Activated CD4-positive, alpha-beta T cell treated with anti-CD3 and anti-CD28 coated beads, Interleukin-2, amount 50 U/mL, for 1 hour (primary cell): ENCODE measurements at places on chromosomes 4 and X.

GRCh38 chrX:48516285-48516684 is 5.3 kb upstream of the EBP start:
- no peak for DNase-seq

- DNase-seq, result no peak
These were observed 45.0 kb upstream of the RAB40AL start for GRCh38 chrX:102892103-102892502.

GRCh38 chr4:155914782-155915181 is 11.3 kb downstream of the TDO2 start:
- no peak for DNase-seq

GRCh38 chr4:164748375-164748774 is 5.6 kb upstream of the SMIM31 start:
- no peak for DNase-seq

DNA sequence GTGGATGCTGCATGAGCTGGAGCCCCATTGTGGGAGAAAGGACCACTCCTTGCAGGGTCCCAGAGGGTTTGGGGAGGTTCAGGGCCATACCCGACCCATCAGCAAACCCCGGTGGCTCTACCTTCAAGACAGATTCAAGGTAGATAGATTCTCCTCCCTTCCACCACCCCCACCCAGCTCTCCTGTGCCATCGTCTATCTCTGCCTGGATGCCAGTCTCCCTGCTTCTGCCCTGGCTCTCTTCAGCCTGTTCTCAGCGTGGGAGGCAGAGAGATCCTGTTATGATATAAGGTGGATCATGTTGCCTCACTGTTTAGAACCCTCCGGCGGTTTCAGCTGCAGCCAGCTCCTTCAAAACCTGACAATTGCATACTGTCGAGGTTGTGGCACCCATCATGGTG is 5.4 kb downstream of the LAGE3 start:
- DNase-seq, result no peak

DNA sequence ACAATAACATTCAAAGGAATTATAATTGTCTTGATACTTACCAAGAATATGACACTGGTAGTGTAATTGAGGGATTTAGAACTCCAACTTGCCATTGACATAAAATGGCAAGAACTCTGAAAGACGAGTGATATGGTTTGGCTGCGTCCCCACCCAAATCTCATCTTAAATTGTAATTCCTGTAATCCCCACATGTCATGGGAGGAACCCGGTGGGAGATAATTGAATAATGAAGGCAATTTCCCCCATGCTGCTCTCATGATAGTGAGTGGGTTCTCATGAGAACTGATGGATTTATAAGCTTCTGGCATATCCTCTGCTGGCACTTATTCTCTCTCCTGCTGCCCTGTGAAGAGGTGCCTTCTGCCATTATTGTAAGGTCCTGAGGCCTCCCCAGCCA is 1536.4 kb downstream of the TECRL start:
- DNase-seq, result no peak

DNA sequence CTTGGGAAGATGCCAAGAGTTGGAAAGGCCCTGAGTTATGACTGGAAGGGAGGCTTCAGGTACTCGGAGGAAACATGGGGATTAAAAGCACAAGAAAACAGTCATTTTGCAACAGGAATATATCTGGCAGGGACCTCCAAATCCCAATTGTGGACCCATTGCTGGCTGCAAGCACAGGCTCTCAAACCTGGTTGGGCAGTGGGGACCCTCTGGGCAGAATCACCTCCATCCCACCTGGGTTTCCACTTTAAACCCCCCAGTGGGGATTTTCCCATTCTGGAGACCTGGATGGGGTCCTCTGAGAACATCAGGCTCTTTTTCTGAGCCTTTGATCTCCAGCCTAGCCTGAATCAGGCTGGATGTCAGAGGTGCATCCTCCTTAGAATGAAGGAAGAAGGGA is 177.8 kb downstream of the ASMT start:
- no peak for DNase-seq

- DNase-seq, result no peak
These were observed 1.5 kb upstream of the NEIL3 start for GRCh38 chr4:177308125-177308524.

DNA sequence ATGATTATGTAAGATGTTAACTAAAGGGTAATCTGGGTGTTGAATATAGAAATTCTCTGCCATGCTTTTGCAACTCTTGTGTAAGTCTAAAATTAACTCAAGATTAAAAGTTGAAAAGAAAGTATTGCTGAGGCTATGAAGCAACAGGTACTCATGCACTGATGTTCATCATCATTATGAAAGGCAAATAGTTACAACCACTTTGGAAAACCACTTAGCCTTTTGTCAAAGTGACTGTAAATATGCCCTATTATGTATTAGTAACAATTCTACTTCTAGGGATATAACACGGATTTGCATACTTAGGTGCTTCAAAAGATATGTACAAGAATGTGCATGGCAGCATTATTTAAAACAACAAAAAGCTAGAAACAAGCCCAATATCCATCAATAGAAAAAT is 227.8 kb upstream of the CXXC4 start:
- DNase-seq, result no peak

DNA sequence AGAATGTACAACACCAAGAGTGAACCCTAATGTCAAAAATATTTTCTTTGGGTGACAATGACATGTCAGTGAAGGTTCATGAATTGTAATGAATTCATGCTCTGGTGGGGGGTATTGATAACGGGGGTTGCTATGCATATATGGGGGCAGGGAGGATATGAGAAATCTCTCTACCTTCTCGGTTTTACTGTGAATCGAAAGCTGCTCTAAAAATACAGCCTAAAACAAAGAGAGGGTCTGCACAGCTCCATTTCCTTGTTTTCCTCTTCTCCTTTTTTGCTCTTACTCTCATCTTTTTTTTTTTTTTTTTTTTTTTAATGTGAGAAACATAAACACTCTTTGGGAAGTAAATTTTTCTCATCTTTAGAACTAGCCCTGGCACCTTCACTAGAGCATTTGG is 85.8 kb downstream of the DCTD start:
- DNase-seq, result no peak

DNA sequence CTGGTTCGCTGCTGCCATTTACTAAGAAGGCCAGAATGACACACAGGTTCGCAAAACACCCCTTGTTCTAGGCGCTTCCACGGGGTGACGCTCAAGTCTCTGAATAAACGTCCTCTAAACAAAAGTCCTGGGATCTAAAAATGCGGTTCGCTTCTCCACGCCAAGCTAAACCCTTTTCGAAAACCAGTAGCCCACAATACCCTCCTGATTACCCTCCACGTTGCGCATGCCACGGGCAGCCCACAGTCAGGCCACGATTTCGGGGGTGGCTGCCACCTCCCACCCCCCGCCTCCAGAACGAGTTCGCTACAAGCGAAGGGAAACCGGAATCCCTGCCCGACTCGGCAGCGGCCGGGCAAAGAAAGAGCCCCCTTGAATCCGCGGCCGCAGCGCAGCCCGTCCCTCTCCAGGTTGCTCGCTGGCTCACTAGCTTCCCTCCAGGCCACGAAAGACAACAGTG is 423 bp downstream of the RPL39 start:
- DNase-seq, result peak; percentile 25

DNA sequence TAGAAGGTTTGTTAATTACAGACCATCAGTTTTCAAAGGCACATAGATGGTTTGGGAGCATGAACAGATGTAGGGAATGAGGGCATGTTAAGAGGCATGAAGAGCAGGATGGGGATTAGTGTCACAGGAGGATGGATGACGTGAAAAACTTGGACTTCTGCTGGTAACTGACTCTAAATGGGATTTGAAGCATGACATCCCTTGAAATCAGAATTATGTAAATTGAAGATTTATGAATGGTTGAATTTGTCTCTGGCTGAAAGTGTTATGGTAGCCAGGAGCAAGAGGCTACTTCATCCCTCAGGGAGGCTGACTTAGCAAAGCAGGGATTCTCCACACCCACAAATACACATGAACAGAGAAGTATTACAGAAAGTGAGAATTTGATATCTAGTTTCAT is 454.6 kb downstream of the MAGEB5 start:
- no peak for DNase-seq

GRCh38 chrX:41291309-41291708 is 42.7 kb upstream of the DDX3X start:
- DNase-seq, result no peak

DNA sequence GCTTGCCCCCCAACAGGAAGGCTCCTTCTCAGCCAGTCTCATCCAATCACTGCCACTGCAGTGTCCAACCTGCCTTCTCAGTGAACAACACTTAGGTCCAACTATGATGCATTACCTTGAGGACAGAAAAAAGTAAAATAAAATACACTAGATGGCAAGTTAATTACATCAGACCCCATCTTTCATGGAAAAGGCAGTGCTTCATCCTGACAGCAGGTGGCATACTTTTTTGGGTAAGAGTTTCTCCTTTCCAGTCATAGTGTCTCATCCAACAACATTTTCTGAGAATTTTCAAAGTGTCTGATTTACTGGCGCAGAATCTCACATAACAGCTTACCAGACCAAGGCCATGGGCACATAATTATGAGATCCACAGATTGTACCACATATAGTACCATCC is 1742.8 kb downstream of the PCDH7 start:
- no peak for DNase-seq

DNA sequence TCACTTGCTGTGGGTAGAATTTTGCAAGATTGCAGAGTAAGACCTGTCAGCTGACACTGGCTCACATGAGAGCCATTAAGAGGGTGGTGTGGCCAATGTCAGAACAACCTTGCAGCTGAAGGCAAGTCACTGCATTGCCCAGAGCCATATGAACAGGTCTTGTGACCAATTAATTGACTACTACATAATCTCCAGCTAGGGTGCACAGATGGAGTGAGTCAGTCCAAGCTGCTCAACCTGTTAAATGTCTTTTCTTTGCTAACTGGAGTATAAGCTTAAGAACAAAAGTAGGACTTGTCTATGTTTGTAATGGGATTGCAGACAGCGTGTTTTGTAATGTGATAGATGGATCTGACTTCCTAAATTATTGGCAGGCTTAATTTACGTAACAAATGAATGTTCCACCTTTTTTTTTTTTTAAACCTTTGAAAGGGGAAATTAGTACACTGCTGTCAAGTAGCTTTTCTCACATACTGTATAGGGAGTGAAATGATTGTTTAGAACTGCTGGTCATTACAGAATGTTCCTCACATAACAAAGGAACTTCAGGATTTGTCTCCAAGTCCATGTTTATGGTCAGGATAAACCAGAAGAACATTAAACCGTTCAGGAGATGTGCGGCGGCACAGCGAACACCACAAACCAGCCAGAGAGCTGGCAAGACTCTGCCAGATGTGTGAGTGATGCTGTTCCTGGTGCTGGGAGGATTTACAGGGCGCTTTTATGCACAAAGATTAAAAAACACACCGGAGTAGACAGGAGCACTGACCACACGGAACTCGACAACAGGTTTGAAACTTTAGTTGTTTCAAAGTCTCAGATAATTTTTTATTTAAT is 37.0 kb downstream of the FNIP2 start:
- no peak for DNase-seq

- no peak for DNase-seq
These were observed 31.6 kb upstream of the SPARCL1 start for GRCh38 chr4:87560802-87561201.

- DNase-seq, result no peak
These were observed 121.7 kb upstream of the DIPK2B start for GRCh38 chrX:45322382-45322781.

DNA sequence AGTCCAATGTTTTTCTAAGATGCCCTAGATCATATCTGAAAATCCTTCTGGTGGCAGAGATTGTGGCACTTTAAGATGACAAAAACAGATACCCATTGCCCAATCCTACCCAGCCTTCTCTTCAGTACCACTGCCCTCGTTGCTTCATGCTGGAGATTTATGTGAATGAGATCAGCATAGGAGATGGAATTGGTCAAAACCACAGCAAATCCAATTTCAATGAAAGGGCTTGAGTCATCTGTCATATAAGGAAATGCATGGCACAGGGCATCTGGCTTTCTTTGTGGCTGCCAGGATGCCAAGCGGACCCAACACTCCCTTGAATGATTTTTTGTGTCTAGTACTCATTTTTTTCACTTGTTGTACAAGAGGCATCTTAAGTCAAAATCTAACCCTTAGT is 16.8 kb downstream of the AFF2 start:
- DNase-seq, result no peak

DNA sequence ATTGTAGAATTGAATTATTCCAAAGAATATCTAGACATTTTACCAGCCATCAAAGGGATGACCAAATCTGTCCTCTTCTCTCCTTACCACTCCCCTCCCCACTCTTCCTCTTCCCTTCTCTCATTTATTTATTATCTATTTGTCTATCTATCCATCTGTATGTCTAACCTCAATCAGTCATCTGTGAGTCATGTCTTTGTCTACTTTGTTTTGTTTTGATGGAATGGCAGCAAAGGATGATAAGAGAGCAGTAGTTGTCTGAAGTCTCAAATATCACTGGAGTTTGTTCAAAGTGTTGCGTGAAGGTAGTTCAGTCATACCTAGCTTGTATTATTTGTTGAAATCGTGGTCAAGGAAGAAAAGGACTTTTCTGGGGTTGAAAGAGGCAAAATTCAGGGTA is 34.7 kb upstream of the PGRMC2 start:
- DNase-seq, result no peak

DNA sequence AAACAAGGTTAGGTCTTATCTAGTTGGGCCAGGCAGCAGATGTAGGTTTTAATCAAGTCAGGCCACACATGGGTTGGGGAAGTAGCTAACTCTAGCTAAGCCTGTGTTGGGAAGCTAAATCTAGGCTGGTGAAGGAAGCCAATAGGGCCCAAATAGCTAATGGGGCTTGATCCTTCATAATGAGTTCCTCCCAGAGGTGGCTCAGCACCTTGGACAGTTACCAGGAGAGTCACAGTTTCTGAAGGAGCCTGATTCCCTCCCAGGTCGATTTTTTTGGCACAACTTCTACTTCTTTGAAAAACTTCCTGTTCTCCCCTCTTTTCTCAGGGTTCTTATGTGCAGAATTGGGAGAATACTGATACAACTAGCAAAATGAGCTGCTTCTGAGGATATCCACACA is 242.5 kb upstream of the PRPS2 start:
- no peak for DNase-seq
